NCI-H1436 treated with DMSO at 0.1 percent for 48 hours (cell line): ENCODE measurements at places on chromosomes 7 and 10.

DNA sequence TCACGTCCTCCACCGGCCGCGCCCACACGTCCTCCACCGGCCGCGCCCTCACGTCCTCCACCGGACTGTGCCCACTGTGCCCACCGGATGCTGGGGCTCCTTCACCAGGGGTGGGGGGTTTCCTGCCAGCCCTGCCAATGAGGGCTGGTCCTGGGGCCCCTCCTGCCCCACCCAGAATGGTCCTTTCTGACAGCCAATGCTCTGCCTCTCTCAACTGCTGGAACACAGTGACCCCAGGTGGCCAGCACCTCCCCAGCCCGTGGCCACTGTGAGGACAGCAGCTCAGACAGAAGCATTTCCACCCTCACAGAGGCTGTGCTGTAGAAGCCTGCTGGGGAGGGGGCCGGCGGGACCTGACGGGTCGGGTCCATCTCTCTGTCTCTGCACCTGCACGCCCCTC, 90.1 kb upstream of the DNAAF5 start:
- no peak for DNase-seq

GRCh38 chr7:106863274-106863997, 1.6 kb upstream of the PIK3CG start:
- no peak for DNase-seq

DNA sequence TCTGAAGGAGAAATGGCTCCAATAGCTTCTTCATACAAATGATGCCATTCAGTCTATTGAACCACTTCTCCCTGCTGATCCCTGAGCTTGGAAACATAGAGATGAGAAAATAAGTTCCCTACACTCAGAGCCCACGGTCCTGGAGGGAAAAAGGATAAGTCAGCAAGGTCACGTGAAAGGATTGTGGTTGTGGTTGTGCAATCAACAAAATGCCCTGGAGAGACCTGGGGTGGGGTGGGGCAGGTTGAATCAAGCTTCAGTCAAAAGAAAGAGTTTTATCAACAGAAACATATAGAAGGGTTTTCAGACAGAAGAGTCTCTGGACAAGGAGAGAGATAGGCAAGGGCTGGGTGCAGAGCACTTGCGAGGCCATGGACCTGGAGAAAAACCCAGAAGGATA, 30.1 kb downstream of the C10orf90 start:
- DNase-seq = no peak

GRCh38 chr10:71300555-71301370, 18.3 kb upstream of the SLC29A3 start:
- no peak for DNase-seq

DNA sequence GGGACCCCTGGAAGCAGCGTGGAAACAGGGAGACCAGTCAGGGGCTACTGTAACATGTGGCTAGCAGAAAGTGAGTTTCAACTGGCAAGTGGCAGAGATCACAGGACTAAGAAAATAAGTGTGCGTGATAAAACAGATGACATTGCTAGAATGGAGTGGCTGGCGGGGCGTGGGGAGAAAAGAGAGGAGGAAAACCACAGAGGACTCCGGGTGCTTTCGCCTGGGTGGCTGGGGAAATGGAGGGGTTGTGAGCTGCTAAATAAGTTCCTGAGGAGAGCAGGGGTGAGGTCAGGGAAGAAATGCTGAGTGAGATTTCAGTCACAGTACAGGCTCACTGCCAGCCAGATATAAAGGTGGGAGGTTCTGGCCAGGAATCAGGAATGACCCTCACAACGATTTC, 166.9 kb downstream of the MYOF start:
- DNase-seq = no peak

DNA sequence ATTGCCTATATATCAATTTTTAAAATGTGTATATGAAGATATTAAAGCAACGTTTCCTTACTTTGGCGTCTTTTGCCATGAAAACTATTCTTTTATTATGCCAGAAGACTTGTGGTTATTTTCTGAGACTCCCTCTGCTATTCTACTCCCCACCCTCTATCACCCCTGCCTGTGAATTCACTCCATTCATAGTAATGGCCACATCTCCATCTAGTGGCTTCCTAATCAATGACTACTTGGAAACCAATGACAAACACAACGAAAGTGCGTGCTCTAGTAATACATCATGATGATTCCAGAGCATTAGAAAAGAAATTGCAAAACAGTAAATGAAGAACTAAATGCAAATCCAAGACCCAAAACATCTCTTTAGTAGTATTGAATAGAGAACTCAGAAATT, 186.7 kb upstream of the HGF start:
- DNase-seq = no peak
